ENCODE measurements at places on chromosomes 1 and 21.

GRCh38 chr1:189212606-189213005 lies 1265.1 kb downstream of the BRINP3 start:
- no peak for DNase-seq

DNA sequence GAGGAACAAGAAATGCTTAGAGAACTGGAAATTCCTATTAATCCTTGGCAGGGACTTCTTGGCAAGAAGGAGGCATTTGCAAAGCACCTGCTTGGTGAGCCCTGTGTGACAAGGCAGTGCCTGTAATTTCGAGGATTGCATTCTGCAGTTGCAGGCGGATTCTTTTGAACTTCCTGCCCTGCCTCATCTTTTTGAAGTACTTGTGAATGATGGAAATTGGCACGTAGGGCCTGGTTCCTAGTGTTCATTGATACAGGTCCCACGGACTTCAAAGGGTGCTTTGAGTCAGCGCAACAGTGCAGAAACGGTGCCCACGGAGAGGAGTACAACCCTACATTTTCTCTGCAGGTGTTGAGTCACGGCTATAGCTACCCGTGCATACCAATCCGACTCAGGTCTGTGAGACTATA lies 6.4 kb downstream of the HUNK start:
- DNase-seq, result no peak

GRCh38 chr21:36841866-36842265 lies 124.6 kb downstream of the HLCS start:
- no peak for DNase-seq

DNA sequence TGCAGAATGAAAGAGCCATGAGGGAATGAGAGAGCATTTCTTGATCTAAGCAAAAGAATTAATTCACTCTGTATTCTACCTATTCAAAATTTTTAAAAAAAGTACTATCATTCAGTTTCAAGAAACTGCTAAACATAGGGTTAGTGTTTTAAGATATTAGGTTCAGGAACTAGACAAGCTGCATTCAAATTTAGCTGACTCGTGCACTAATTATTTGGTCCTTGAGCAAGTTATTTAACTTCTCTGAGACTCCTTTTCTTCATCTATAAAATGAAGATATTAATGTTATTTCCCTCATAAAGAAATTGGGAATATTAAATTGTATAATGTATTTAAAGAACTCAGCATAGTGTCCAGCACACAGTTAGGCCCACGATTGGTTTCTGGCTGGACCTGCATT lies 75.0 kb upstream of the USH2A start:
- DNase-seq, result no peak

- no peak for DNase-seq
Measured at GRCh38 chr21:42988236-42988965, 14.0 kb downstream of the PKNOX1 start.

GRCh38 chr1:240152611-240153297 lies 61.1 kb downstream of the FMN2 start:
- DNase-seq, result no peak

- no peak for DNase-seq
Measured at GRCh38 chr1:221740993-221741702, 741 bp downstream of the DUSP10 start.

- no peak for DNase-seq
Measured at GRCh38 chr1:241499910-241500309, 19.6 kb downstream of the FH start.

GRCh38 chr1:198620951-198621824 lies 17.7 kb upstream of the PTPRC start:
- DNase-seq, result no peak

DNA sequence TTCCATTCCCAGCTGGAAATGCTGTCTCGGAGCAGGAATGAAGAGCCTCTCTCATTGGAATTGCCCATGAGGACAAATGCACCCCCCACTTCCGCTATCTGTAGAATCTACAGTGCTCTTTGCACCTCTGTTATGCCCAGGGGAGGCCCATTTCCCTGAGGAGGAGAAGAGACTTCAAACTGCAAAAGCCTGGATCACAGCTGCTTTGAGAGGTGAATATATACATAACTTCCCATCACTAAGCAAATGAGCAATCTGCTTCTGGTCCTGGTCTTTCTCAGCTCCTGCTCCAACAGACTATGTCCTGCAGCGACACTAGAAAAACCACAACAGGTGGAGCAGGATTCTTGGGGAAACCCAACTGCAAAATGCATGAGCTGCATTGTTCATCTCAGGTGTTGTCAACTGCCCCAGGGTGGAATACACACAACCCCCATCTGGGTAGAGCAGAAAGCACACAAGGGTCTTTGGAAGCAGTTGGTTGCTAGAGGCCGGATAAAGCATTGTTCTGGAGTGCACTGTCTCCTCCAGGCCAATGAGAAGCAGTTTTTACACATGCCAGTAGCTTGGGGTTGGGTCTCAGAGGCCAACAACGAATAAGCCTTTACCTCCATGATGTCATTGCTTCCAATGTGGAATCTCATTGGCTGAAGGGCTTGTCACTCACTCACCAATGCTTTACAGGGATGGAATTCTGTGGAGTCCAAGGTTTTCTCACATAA lies 67.7 kb upstream of the RAB4A start:
- DNase-seq, result no peak

DNA sequence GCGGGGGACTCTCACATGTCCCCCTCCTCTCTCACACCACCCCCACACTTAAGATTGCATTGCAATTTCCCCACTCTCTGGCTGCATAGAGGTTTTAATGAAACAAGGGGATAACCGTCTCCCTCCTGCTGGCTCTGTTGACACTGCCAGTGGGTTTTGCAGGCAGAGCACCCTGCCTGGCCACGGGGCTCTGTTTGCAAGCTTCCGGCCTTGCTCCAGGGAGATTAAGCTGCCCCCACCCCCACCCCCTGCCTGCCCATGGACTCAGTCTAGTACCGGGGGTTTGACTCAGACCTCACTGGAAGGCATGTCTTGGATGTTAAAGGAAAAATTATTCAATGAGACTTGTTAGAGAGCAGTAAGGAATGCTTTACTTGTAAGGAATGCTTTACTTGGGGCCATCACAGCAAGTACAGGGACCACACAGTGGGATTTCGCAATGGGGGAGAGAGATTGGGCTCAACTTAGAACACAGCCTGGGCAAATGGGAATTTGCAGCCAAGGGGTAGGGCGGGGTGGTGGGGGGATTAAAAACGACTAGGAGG lies 101.0 kb downstream of the AJAP1 start:
- DNase-seq, result no peak

DNA sequence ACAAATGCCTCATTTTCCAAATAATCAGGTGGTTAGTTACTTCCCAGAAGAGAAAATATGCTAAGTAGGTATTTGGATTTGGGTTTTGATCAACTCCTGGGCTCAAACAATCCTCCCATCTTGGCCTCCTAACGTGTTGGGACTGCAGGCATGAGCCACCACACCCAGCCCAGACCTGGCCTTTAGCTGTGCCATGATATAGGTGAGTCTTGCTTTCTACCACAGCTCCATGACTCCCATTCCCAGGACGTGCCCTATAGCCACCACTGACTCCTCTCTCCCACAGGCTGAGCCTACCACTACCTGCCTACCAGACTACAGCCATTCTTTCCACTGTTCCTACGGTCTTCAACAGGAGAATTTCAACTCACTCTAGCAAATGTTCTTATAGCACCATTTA lies 1.8 kb upstream of the SLC1A7 start:
- DNase-seq, result no peak

DNA sequence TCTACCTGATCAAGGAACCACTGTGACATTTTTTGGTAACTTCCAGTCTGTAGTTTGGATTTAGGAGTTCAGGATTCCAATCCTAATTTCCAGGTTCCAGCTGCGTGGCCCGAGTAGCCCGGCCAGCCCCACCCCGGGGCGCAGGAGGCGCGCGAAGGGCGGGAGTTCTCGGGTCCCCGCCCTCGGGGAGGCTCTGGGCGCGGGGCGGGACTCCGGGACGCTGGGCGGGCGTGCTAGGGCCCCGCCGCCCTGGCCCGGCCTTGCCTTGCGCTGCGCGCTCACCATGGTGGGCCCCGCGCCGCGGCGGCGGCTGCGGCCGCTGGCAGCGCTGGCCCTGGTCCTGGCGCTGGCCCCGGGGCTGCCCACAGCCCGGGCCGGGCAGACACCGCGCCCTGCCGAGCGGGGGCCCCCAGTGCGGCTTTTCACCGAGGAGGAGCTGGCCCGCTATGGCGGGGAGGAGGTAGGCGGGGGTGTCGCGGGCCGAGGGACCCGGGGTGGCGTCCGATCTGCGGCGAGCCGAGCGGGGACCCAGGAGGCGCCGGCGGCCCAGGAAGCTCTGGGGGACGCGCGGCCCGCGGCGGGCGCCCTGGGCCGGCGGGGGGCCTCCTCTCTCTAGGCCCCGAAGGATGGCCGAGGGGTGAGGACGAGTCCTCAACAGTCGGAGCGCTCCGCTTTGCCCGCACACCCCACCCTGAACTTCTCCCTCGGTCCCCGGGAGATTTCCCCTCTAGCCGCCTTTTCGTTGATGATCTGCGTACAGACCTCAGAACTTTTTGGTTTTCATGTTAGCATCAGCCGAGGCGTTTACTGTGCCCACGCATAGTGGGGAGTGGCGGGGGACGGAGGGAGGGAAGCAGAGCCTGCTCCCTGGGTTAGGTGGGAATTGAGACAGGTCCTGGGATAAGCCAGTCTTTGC lies at the start of gene NENF:
Gene NENF (plus strand): TSS at position 260 of the 916 bp plus-strand sequence. CDS start 24 bp downstream, at position 284.
- peak; percentile 82 for DNase-seq

GRCh38 chr1:175414291-175414884 lies 221.8 kb upstream of the KIAA0040 start:
- no peak for DNase-seq

- DNase-seq, result no peak
Measured at GRCh38 chr1:20711285-20712214, 6.3 kb downstream of the KIF17 start.

DNA sequence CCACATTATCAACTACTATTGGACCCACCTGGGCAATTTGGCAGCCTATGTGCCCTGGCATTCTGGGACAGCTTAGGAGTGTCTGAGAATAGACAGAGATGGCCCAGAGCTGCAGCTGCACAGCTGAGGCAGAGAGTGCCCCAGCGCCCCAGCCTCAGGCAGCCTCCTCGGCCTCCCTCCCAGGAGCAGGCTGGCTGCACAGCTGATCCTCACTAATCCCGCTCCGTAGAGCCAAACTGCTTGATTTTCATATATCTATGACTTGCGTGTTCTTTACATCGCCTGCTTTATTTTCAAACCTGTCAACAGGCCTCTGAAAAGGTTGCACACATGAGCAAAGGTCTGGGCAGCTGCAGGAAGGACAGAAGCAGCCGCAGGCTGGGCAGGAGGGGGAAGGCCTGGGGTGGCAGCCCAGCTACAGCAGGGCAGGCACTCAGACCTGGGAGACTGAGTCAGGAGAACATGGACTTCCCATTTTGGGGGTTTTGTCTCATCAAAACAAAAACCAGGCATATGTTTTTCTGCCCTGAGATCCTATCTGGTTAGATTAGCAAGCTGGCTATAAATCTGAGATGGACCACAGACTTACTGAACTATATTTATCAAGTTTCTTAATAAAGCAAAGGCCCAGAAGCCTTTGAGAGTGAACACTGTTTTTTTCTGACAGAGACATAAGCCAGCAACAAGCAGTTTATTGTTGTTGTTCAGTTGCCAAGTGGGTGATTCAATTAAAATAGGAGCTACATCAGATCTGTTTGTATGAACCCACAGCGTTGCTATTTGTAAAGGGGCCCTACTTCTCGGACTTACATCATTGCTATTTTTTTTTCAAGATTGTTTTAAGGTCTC lies 301.8 kb upstream of the DUSP10 start:
- DNase-seq, result no peak

- no peak for DNase-seq
Measured at GRCh38 chr1:206890125-206891060, 6.8 kb upstream of the IL24 start.

- no peak for DNase-seq
Measured at GRCh38 chr1:31712068-31712467, 8.3 kb upstream of the COL16A1 start.

DNA sequence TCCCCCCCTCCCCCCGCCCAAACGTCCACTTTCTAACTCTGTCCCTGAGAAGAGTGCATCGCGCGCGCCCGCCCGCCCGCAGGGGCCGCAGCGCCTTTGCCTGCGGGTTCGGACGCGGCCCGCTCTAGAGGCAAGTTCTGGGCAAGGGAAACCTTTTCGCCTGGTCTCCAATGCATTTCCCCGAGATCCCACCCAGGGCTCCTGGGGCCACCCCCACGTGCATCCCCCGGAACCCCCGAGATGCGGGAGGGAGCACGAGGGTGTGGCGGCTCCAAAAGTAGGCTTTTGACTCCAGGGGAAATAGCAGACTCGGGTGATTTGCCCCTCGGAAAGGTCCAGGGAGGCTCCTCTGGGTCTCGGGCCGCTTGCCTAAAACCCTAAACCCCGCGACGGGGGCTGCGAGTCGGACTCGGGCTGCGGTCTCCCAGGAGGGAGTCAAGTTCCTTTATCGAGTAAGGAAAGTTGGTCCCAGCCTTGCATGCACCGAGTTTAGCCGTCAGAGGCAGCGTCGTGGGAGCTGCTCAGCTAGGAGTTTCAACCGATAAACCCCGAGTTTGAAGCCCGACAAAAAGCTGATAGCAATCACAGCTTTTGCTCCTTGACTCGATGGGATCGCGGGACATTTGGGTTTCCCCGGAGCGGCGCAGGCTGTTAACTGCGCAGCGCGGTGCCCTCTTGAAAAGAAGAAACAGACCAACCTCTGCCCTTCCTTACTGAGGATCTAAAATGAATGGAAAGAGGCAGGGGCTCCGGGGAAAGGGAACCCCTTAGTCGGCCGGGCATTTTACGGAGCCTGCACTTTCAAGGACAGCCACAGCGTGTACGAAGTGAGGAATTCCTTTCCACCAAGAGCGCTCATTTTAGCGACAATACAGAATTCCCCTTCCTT lies 158.1 kb downstream of the RUNX1 start:
- no peak for DNase-seq

DNA sequence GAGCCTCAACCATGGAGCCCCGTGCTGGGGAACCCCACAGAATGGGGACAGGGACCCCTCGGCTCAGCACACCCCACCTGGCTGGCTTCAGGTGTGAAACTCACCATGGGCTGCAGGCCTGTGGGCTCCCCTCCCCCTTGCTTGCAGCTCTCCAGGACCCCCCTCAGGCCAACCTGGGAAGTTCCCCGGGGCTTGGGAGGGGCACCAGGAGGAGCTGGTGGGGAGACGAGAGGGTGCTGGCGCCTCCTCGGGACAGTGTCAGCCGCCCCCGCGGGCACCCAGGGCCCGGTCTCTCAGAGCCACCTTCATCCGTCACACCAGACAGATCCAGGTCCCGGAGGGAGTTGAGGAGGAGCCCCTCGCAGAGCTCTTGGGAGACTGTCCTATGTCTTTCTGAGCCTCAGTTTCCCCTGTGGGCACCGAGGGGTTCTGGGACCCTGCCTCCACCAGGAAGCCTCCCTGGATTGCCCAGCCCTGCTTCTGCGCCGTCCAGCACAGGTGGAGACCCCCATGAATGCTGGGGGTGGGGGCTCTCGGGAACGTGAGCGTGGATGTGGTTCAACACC lies 657 bp upstream of the TNFRSF18 start:
- no peak for DNase-seq

- DNase-seq, result no peak
Measured at GRCh38 chr1:54047384-54048305, 5.4 kb downstream of the TMEM59 start.

DNA sequence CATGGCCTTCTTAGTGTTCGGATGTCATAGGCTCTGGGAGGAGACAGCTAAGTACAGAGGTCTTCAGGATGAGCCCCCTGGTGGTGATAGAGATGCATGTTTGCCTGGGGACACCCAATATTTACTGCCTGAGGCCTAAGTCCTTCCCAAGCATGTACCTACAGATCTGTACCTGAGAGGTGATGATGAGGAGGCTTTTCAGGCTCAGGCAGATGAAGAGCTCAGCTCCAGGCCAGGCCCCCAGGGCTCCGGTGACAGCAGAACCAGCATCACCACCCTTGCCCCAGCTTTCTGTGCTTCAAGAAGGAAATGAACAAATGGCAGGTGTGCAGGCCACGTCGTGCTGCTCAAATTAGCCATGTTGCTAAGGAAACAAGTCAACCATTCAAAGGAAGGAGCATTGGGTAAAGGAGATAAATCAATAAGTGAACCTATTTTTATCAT lies 21.1 kb downstream of the CACNA1E start:
- no peak for DNase-seq
